ENCODE measurements at places on chromosomes 16 and 17. TPM values are rescaled to one million over a fixed set of nuclear protein-coding genes. Genes with fewer than 3 reads are reported as not detected.

Gene TP53TG3C
- not detected for total RNA-seq

Gene PTGES3L
- 1.5 TPM for total RNA-seq

Gene ARL17B
- 18.0 TPM for total RNA-seq

Gene SLC38A7
- 29.0 TPM for total RNA-seq

Gene C17orf58
- total RNA-seq: 6.5 TPM

Gene GUCY2D
- 0.34 TPM for total RNA-seq

Gene SLC35G6
- total RNA-seq: not detected

Gene HCRT
- not detected for total RNA-seq

Gene ZNF594
- 21.0 TPM for total RNA-seq

Gene C16orf92
- not detected for total RNA-seq

Gene NT5C3B
- 75.5 TPM for total RNA-seq

Data from mesothelial cell of epicardium (in vitro differentiated cells).